ENCODE measurements at places on chromosomes 11 and 22. TPM values are rescaled to one million over a fixed set of nuclear protein-coding genes. Genes with fewer than 3 reads are reported as not detected.
A peak's percentile ranks its signal among the peaks of the same experiment; 100 is the strongest.

DNA sequence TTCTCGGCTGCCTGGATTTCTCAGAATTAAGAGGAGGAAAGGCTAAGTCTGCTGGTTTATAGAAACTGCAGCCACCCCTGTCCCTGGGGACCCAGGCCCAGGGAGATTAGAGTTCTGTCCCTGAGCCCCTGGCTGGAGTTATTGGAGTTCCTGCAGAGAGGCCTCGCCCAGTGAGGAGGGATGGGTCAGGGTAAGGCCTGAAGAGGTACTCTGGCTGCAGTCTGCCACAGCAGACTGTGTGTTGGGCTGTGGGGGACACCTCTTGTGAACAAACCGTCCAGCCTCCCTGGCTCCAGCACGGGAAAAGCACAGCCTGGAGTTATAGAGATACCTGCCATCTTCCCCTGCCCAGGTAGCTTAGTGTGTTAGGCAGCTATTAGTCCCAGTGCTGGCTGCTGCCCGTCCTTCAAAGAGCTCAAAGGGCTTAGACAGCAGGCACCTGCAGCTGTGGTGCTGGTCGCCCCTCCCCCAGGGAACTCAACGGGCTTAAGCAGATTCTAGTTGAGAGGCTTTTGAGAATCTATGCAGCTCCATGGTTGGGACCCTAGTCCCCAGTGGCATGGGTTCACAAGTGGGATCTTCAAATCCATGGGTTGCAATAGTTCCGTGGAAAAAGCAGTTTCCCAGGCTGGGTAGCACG lies 36.6 kb upstream of the MUC15 start:
- no peaks in the 10 kb centered on the region for H3K36me3 ChIP-seq
- no peak overlapping the region for H3K27ac ChIP-seq
- no peaks in the 10 kb centered on the region for H3K4me1 ChIP-seq
- H3K4me3 ChIP-seq: no peak overlapping the region
- H3K27me3 ChIP-seq: no peaks in the 10 kb centered on the region

GRCh38 chr22:17954200-17954859 lies 70.0 kb downstream of the MICAL3 start:
- no peak overlapping the region for H3K4me3 ChIP-seq
- DNase-seq: no peak
- no peaks in the 10 kb centered on the region for H3K27me3 ChIP-seq
- peaks cover 27% of the 10 kb centered on the region for H3K4me1 ChIP-seq
- no peak overlapping the region for H3K27ac ChIP-seq

GRCh38 chr11:18723991-18724390 lies 2.0 kb downstream of the IGSF22 start:
- H3K27me3 ChIP-seq: no peaks in the 10 kb centered on the region
- H3K4me3 ChIP-seq: no peak overlapping the region
- no peaks in the 10 kb centered on the region for H3K36me3 ChIP-seq
- H3K4me1 ChIP-seq: no peaks in the 10 kb centered on the region

- no peaks in the 10 kb centered on the region for H3K36me3 ChIP-seq
- H3K4me1 ChIP-seq: no peaks in the 10 kb centered on the region
- peak overlapping the region; percentile 77 for H3K27ac ChIP-seq
- no peaks in the 10 kb centered on the region for H3K27me3 ChIP-seq
- no peak overlapping the region for H3K4me3 ChIP-seq
These were observed 11.8 kb downstream of the ABTB2 start for GRCh38 chr11:34345991-34346480.

DNA sequence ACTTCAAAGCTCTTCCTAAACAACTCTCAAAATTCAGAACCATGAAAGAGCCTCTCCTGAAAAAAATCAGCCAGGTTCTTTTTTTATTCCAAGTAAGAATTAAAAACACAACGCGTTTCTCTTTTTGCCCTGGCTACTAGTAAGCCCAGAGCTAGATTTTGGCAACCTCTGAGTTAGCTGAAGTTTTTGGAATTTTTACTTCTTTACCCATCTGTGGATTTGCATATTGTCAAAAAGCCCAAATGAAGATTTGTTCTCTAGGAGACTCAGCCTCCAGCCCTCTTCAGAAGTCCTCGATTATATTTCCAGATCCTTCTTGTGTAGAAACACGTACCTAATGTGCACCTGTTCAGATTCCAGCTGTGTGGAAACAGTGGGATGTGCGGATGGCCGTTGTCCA lies 517.9 kb downstream of the TBC1D22A start:
- H3K36me3 ChIP-seq: no peaks in the 10 kb centered on the region
- no peaks in the 10 kb centered on the region for H3K27me3 ChIP-seq
- H3K27ac ChIP-seq: no peak overlapping the region
- no peak for DNase-seq
- H3K4me3 ChIP-seq: no peak overlapping the region
- H3K4me1 ChIP-seq: no peaks in the 10 kb centered on the region

DNA sequence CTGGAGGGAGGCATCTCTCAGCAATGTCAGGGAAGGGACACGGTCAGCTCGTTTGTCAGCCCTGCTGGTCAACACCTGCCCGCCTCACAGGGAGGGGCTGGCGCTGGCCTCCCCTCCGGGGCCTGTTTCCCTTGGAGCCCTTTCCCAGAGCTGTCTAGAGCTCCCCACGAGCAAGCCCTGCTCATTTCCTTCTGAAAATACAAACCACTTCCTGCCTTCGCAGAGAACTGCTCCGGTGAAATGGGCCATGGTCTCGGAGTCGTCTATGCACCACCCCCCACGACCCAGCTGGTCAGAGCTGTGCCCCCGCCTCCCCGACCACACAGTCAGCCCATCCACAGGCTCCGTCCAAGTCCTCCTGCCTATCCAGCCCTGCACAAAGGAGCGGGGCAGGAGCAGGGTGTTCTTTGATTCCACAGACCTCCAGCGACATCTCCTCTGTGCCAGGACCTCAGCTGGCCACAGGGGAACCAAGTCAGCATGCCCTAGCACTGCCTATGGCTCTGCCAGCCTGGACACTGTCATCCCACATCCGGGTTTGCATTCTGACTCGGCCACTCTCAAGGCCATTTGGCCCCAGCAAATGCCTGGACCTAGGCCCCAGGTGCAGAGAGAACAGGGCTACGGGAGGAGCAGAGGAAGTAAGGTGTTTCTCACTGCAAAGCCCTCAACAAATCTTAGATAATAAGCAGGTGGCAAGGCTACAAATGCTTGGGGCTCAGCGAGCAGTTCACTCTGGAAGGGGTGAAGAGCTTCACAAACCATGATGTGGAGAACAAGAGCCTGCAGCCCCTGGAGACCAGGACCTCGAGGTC lies 82.1 kb upstream of the WNT11 start:
- no peak for DNase-seq
- H3K27ac ChIP-seq: no peak overlapping the region
- H3K36me3 ChIP-seq: no peaks in the 10 kb centered on the region
- H3K4me1 ChIP-seq: no peaks in the 10 kb centered on the region
- H3K27me3 ChIP-seq: no peaks in the 10 kb centered on the region
- H3K4me3 ChIP-seq: no peak overlapping the region

DNA sequence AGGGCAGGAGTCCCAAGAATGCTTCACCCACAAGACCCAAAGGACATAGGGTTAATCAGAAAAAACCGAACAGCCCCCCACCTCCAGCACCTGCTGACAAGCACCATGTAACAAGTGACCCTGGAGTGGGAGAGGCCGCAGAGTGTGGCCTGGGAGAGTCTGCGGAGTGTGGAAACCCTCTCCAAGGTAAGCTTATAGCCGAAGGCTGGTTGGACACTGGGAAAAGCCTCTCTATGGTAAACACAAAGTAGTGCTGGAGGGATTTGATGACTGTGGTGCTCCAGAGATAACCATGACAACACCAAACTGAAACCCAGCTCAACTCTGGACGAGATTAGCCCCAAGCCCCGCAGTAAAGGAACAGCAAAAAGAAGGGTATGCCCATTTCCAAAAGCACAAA lies 19.2 kb downstream of the ASCL2 start:
- H3K27me3 ChIP-seq: peaks cover 3% of the 10 kb centered on the region
- no peak overlapping the region for H3K4me3 ChIP-seq
- no peaks in the 10 kb centered on the region for H3K36me3 ChIP-seq
- H3K27ac ChIP-seq: no peak overlapping the region
- no peak for DNase-seq
- no peaks in the 10 kb centered on the region for H3K4me1 ChIP-seq

DNA sequence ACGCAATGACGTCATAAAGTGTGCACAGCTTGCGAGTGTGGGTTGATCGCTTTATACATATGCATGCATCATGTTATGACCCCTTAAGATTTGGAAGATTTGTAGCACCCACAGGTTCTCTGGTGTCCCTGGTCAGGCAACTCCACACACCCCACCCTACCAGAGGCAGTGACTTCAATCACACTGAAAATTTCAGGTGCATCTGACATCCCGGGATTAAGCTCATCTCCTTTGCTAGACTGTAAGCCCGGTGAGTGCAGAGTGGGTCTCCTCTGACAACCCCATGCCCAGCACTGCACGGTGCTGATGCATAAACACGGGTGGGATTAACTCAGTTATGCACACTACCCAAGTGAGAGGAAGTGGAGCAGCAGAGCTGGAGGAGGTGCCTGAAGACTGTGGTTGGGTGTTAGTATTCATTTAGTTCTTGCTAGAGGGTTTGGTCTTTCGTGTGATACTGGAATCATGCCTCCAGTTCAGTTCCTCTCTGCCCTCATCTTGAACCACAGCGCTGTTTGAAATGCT lies 6.5 kb downstream of the ARSA start:
- H3K4me1 ChIP-seq: peaks cover 7% of the 10 kb centered on the region
- no peaks in the 10 kb centered on the region for H3K27me3 ChIP-seq
- no peak for DNase-seq
- H3K4me3 ChIP-seq: no peak overlapping the region
- no peaks in the 10 kb centered on the region for H3K36me3 ChIP-seq
- H3K27ac ChIP-seq: peak overlapping the region; percentile 71

The SCGB1C1 gene
- not detected for polyA plus RNA-seq

The SLC22A25 gene
- polyA plus RNA-seq: not detected
